Stimulated activated CD4-positive, alpha-beta T cell treated with anti-CD3 and anti-CD28 coated beads, Interleukin-2, amount 100 ng/mL, for 48 hours (primary cell): ENCODE measurements at places on chromosomes 4 and X.

GRCh38 chr4:132344924-132345828, 803.9 kb upstream of the PCDH10 start:
- DNase-seq: no peak

DNA sequence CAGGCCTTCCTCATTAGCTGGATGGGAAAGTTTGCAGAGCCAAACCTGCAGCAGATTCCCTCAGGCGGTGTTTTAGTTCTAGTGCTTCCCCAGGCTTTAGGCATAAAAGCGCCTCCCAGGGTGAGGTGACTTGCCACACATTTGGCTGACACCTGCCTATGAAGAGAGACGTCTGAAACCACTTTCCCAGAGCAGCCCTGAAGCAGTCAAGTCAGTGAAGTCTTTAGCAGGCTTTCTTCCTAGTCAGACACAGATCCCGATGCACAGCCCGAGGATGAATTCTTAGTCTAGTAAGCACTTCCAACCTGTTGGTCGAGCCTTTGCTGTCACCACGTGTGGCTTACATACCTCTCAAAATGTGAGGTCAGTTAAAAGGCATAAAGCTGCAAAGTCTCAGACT, 484.1 kb downstream of the SMARCA1 start:
- no peak for DNase-seq

DNA sequence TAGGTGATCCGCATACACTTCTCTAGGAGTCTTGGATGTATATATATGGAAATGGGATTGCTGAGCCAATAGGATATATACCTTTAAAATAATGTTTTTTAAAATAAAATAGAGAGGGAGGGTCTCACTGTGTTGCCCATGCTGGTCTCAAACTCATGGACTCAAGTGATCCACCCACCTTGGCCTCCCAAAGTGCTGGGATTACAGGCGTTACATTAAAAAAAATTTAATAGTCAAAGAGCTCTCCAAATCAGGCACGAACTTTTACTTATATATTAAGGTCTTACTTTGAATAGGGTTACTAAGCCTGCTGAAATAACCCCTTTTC, 109.0 kb downstream of the GNL3L start:
- no peak for DNase-seq

GRCh38 chr4:2905544-2905943, 57.7 kb downstream of the NOP14 start:
- DNase-seq: no peak

GRCh38 chr4:108240366-108240765, 71.6 kb upstream of the LEF1 start:
- no peak for DNase-seq
